ENCODE measurements at places on chromosomes 11 and 22.

DNA sequence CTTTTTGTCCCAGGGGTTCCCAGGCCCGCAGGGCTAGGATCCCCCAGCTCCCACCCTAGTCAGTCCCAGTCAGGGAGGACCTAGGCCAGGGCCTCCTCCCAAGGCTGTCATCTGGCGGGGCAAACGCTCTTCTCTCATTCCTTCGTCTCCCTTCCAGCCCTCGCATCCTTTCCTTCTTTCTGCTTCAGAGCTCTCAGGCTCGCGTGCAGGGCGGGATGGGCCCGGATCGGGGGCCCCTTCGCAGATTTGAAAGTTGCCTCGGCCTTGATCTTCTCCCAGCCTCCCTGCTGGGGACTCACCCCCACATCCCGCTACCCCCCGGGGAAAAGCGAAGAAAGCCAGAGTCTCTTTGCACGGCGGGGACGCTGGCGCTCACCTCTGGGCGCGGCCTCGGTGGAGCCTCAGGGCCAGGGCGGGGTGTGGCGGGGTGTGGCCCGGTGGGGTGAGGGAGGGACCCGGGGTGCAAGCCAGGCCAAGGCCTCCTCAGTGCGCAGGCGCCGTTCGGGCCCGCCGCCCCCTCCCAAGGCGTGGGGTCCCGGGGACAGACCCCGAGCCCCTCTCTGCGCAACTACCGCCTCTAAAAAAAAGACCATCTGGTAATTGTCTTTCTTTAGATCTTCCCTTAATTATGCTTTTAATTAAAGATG lies 14.8 kb upstream of the PAX6 start:
- peaks cover 3% of the 10 kb centered on the region for H3K36me3 ChIP-seq
- peaks cover 13% of the 10 kb centered on the region for H3K4me1 ChIP-seq
- peak overlapping the region; percentile 56 for H3K27ac ChIP-seq
- DNase-seq = no peak

GRCh38 chr11:82174610-82175009 lies 559.1 kb downstream of the FAM181B start:
- DNase-seq = no peak
- H3K4me3 ChIP-seq = no peak overlapping the region
- H3K27me3 ChIP-seq = no peaks in the 10 kb centered on the region

DNA sequence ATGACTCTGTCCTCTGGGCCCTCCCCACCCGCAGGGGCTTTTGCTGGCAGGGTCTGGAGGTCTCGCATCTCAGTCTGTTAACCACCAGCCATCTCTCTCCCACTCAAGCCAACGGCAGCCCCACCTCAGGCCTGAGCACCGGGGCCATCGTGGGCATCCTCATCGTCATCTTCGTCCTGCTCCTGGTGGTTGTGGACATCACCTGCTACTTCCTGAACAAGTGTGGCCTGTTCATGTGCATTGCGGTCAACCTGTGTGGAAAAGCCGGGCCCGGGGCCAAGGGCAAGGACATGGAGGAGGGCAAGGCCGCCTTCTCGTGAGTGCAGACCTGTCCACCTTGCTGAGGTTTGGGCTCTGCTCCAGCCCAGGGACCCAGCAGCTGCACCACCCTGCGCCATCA lies 44.3 kb upstream of the TTC12 start:
- peaks cover 39% of the 10 kb centered on the region for H3K27me3 ChIP-seq
- H3K4me3 ChIP-seq = no peak overlapping the region
- H3K36me3 ChIP-seq = peaks cover 3% of the 10 kb centered on the region
- no peaks in the 10 kb centered on the region for H3K4me1 ChIP-seq

- peaks cover 79% of the 10 kb centered on the region for H3K27me3 ChIP-seq
- H3K4me1 ChIP-seq = peaks cover 13% of the 10 kb centered on the region
- no peak overlapping the region for H3K27ac ChIP-seq
- peaks cover 14% of the 10 kb centered on the region for H3K36me3 ChIP-seq
- no peak overlapping the region for H3K4me3 ChIP-seq
Measured at GRCh38 chr11:57230791-57231538, 6.1 kb downstream of the APLNR start.

- H3K4me1 ChIP-seq = peaks cover 24% of the 10 kb centered on the region
- H3K4me3 ChIP-seq = no peak overlapping the region
- DNase-seq = no peak
- peak overlapping the region; percentile 60 for H3K27ac ChIP-seq
- peaks cover 2% of the 10 kb centered on the region for H3K36me3 ChIP-seq
Measured at GRCh38 chr11:44674809-44675208, 52.0 kb upstream of the TSPAN18 start.

DNA sequence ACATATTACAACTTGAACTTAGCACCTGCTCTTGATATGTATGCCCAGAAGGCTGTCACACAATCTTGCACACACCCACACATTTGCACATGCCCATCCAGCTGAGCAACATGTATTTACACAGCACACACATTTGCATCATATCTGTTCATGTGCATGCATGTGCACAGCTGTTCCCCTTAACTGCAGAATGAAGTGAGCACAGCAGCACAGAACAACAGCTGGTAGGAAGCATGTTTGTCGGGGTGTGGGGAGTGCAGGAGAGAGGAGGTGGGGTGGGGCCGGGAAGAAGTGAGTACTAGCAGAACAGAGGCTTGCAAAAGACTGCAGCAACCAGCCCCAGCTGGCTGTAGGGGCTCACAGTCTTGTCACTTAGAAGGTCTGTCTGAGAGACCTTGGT lies 296.5 kb downstream of the KIRREL3 start:
- H3K4me3 ChIP-seq = no peak overlapping the region
- no peak overlapping the region for H3K27ac ChIP-seq
- DNase-seq = no peak
- no peaks in the 10 kb centered on the region for H3K36me3 ChIP-seq

DNA sequence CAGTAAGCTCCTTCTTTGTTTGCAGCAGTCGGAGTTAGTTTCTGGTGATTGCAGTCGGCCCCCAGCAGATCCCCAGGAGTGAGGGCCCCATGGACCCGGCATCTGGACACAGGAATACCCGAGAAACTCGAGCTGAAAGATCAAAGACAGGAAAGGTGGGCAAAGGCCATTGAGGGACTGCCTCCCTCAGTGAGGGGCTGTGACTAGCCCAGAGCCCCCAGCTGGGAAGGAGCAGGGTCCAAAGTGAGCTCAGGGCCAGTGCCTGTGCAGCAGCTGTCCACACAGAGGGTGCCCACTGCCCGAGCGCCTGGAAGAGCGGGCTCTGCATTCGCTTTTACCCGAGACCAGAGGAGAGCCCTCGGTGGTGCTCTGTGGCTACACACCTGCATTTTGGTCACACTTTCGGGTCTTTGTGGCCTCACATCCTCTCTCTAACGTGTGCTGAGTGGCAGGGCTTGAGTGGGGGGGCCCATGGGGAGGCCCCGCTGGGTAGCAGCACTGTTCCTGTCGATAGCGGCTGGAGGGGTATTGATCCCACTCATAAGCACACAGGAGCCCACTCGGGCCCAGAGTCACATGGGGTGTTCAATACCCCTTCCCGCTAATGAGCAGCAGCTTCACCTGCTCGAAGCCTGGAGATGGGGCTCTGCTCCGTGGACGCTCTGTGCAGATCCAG lies 532.9 kb downstream of the TBC1D22A start:
- no peak for DNase-seq
- H3K36me3 ChIP-seq = no peaks in the 10 kb centered on the region
- H3K4me3 ChIP-seq = no peak overlapping the region
- no peaks in the 10 kb centered on the region for H3K4me1 ChIP-seq
- H3K27ac ChIP-seq = no peak overlapping the region
- H3K27me3 ChIP-seq = peaks cover 44% of the 10 kb centered on the region

DNA sequence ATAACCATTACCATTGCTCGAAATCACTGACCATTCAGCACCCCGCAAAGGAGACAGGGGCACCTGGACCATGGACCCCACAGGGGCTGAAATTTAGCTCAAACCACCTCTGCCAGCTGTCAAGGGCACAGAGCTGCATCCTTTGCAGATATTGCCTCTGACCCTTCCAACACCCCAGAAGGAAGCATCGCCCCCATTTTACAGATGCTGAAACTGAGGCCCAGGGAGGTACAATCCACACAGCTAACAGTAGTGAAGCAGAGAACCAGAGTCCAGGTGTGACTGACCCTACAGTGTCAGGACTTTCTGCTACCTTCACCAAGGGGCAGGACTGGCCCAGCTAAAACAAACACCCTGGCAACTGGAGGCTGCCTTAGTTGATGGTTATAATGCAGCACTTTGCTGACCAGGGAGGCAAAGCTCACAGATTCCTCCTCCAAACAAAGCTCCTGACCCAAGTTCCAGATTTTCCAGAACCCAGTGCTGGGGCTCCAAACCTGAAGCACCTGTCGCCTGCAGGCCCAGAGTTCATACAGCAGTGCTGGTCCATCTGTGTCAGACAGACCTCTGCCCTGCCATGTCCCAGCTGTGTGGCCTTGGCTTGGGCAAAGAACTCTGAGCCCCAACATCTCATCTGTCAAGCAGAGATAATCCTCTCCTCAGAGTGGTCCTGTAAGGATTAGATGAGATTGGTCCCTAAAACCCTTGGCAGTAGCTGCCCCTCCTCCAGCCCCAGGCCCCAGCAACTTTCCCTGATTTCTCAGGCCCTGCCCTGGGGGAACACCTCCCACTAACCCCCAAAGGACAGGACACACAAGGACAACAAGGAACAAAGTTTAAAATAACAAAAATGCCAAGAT lies 15.2 kb upstream of the ARAP1 start:
- H3K36me3 ChIP-seq = no peaks in the 10 kb centered on the region
- H3K27ac ChIP-seq = no peak overlapping the region
- H3K27me3 ChIP-seq = no peaks in the 10 kb centered on the region
- DNase-seq = no peak
- peaks cover 10% of the 10 kb centered on the region for H3K4me1 ChIP-seq

- peaks cover 5% of the 10 kb centered on the region for H3K36me3 ChIP-seq
- H3K4me1 ChIP-seq = peaks cover 40% of the 10 kb centered on the region
- H3K27me3 ChIP-seq = no peaks in the 10 kb centered on the region
- H3K4me3 ChIP-seq = no peak overlapping the region
Measured at GRCh38 chr11:122671400-122671891, 15.9 kb downstream of the UBASH3B start.

GRCh38 chr11:35162745-35163144 lies 23.8 kb downstream of the CD44 start:
- peaks cover 3% of the 10 kb centered on the region for H3K36me3 ChIP-seq
- DNase-seq = no peak
- no peaks in the 10 kb centered on the region for H3K27me3 ChIP-seq
- peak overlapping the region; percentile 71 for H3K4me3 ChIP-seq
- H3K27ac ChIP-seq = peak overlapping the region; percentile 99

DNA sequence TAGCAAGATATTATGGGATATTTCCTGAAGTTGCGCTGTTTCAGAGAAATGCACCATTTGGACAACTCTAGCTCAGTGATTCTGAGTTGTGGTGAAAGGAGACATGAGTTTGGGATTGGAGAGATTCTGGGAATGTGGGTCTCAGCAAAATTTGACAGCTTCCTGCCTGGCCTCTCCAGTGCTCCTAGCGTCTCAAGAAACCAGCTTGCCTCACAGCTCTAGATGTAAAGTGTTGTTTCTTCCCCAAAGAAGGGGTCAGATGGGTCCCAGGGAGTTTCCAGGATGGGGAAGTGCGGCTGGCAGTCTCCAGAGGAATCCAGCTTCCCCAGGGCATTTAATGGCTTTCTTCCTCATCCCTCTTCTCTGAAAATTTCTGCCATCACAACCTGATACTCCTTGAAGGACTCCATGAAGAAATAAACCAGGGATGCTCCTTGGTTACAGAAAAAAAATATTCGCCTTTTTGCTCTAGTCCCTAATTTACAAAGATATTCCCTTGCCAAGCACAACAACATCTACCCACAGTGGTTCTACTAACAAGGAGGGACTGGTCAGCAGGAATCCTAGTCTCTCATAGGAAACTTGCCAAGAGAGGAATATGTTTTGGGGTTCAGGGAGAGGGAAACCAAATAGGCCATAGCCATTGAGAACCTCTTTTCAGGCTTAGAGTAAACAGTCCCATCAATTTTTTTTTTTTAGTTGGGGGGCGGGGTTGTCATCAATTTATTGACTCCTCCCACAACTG lies 185.4 kb upstream of the E2F8 start:
- peaks cover 58% of the 10 kb centered on the region for H3K27me3 ChIP-seq
- no peaks in the 10 kb centered on the region for H3K4me1 ChIP-seq
- H3K27ac ChIP-seq = no peak overlapping the region
- DNase-seq = no peak

DNA sequence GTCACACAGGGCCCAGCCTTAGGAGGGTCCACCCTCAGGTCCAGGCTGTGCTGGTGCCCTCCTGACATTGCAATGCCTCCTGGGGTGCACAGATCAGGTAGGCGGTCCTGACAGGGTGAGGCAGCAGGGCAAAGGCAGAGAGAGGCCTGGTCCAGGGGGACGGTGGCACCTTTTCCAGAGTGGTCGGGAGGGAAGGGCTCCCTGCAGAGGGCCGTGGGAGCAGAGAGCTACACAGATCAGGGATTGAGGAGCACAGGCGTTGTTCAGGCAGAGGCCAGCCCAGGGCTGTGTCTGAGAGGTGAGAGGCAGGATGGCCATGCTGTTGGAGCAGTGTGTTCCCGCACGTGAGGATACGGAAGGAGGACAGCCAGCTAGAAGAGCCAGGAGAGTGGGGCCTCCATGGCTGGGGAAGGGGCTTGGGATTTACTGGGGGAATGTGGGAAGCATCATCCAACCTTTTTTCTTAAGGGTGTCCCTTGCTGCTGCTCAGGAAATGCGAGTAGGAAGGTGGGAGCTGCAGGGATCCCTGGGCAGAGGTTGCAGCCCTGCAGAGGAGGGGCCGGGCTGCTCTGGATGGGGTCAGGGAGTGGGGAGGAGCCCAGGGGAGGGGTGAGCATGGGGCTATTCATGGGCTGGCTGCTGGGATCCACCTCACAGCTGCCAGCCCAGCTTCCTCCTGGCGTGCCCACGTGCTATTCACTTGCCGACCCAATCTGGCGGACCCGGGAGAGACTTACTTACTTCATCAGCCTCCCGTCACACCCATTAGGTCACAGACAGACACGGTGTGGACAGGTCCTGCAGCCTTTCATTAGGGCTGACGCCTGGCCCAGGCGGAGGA lies 1516.4 kb downstream of the TBC1D22A start:
- peak overlapping the region; percentile 3 for H3K4me3 ChIP-seq
- H3K4me1 ChIP-seq = no peaks in the 10 kb centered on the region
- H3K27ac ChIP-seq = no peak overlapping the region
- H3K36me3 ChIP-seq = peaks cover 7% of the 10 kb centered on the region
- DNase-seq = no peak

DNA sequence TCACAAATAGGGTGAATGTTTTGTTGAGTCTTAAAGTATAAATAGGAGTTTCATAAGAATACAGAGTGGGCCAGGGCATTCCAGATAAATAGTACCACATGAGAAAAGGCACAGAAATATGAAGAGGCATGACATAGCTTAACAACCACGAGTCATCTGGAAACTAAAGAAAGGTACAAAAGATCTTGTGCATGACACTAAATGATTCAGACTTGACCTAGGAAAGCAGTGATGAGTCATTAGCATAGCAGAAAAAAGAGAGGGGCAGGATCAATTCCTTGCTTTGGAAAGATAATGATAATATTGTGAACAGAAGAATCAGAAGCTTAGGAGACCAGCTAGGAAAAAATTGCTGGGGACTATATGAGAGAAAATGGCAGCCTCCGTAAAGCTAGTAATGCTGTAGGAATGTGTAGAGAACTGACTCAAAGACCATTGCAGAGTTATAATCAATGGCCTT lies 47.6 kb upstream of the FIBIN start:
- H3K4me3 ChIP-seq = no peak overlapping the region
- no peaks in the 10 kb centered on the region for H3K4me1 ChIP-seq
- H3K27me3 ChIP-seq = no peaks in the 10 kb centered on the region
- DNase-seq = no peak
- no peak overlapping the region for H3K27ac ChIP-seq

- no peak overlapping the region for H3K4me3 ChIP-seq
- peak; percentile 52 for DNase-seq
- H3K27me3 ChIP-seq = no peaks in the 10 kb centered on the region
- H3K27ac ChIP-seq = no peak overlapping the region
Measured at GRCh38 chr11:44893846-44894617, 56.7 kb downstream of the TP53I11 start.
